Forelimb muscle (tissue), 1 donor: ENCODE measurements at places on chromosomes 7 and 10. TPM values are rescaled to one million over a fixed set of nuclear protein-coding genes. Genes with fewer than 3 reads are reported as not detected.

GRCh38 chr10:77844713-77845445, 81.7 kb downstream of the DLG5 start:
- DNase-seq = no peak

GRCh38 chr7:108059526-108059925, 56.6 kb upstream of the LAMB1 start:
- no peak for DNase-seq

- no peak for DNase-seq
Observed at GRCh38 chr10:3825862-3826351, 40.9 kb upstream of the KLF6 start.

- DNase-seq = no peak
Observed at GRCh38 chr10:76086761-76087639, 655.6 kb downstream of the LRMDA start.

Gene COL26A1
- polyA plus RNA-seq = 1.5 TPM

Gene SCART1
- 1.5 TPM for polyA plus RNA-seq

GRCh38 chr7:95780665-95781064, 8.3 kb downstream of the DYNC1I1 start:
- DNase-seq = no peak

- DNase-seq = no peak
Observed at GRCh38 chr10:97888641-97889262, 39.1 kb downstream of the GOLGA7B start.

DNA sequence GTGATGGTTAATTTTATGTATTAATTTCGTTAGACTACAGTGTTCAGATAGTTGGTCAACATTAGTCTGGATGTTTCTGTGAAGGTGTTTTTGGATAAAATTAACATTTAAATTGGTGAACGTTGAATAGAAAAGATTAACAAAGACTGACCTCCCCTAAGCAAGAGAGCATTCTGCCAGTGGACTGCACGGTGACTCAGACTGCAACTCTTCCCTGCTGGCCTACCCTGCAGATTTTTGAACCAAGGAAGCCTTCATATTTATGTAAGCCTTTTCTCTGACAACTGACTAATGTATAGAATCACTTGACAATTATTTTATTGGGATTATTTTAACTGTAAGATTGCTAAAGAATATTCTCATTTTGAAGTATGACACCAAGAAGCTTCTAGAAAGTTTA, 7.9 kb upstream of the ZNF248 start:
- no peak for DNase-seq

- DNase-seq = no peak
Observed at GRCh38 chr10:1015688-1016087, 10.0 kb downstream of the IDI2 start.

Gene ACBD7
- 0.94 TPM for polyA plus RNA-seq

DNA sequence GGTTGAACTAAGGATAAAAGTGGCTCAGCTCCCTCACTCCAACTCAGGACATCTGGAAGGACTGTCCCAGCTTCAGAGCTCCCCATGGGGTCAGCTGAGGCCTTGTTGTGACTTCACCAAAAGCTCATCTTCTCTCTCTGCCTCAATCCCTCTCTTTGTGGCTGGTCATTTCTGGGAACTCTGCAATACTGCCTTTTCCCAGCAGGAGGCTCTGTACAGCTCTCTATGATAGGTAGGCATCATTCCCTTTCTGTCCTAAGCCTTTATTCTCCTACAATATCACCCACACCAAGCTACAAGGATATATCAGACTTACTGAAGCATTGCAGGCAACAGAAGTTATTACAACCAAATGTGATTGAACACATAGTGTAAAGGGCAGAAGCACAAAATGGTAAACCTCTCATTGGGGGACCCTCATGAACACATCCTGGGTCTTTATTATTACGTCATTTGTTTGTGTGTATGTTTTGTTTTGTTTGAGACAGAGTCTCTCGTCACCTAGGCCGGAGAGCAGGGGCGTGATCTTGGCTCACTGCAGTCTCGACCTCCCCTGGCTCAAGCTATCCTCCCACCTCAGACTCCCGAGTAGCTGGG, 36.7 kb upstream of the PRPS1L1 start:
- DNase-seq = no peak

Gene PLEKHS1
- 0.05 TPM for polyA plus RNA-seq

GRCh38 chr7:77895905-77896304, 97.3 kb downstream of the PHTF2 start:
- DNase-seq = no peak

GRCh38 chr10:13074563-13075451, 25.2 kb upstream of the OPTN start:
- no peak for DNase-seq

- no peak for DNase-seq
Observed at GRCh38 chr10:101839416-101840063, 4.1 kb downstream of the KCNIP2 start.

DNA sequence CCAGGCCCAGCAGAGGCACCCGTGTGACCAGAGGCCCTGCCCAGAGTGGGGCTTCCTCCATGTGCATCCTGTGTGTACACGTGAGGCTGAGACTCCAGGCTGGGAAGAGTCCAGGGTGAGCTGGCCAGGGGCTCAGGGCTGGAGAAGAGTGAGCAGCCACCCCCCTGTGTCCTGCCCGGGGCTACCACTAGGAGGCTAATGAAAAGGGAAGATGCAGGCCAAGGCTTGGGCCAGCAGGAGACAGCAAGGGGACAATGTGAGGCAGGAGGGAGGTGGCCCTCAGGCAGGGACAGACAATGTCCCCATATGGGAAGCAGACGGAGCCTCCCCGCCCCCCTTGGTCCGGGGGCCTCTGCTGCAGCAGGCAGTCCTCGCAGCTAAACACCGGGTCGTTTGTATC, 102.0 kb downstream of the HIF1AN start:
- DNase-seq = no peak

Gene CFAP46
- polyA plus RNA-seq = 0.24 TPM

Gene HECW1
- 0.23 TPM for polyA plus RNA-seq

Gene BMI1
- 53.3 TPM for polyA plus RNA-seq

DNA sequence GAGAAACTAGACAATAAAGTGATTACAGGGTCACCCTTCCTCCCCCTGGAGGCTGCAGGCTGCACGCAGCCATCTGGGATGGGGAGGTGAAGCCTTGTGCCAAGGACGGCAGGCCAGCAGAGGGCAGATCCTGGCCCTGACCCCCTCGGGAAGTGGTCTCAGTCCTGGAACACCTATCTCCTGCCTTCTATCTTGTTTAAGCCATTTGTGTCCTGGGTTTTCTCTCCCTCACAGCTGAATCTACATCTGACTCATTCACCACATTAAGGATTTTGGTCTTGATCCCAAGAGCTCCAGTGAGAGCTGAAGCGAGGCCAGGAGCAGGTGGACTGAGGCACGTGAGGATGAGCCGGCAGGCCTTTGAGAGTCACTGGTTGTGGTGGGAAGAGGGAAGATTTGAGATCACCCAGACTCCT, 16.4 kb upstream of the PARP12 start:
- no peak for DNase-seq

GRCh38 chr7:70387217-70387616, 744.7 kb upstream of the GALNT17 start:
- DNase-seq = no peak

Gene IRF5
- 3.2 TPM for polyA plus RNA-seq

Gene CDHR3
- polyA plus RNA-seq = 22.2 TPM
